ENCODE measurements at places on chromosomes 6 and 20.

DNA sequence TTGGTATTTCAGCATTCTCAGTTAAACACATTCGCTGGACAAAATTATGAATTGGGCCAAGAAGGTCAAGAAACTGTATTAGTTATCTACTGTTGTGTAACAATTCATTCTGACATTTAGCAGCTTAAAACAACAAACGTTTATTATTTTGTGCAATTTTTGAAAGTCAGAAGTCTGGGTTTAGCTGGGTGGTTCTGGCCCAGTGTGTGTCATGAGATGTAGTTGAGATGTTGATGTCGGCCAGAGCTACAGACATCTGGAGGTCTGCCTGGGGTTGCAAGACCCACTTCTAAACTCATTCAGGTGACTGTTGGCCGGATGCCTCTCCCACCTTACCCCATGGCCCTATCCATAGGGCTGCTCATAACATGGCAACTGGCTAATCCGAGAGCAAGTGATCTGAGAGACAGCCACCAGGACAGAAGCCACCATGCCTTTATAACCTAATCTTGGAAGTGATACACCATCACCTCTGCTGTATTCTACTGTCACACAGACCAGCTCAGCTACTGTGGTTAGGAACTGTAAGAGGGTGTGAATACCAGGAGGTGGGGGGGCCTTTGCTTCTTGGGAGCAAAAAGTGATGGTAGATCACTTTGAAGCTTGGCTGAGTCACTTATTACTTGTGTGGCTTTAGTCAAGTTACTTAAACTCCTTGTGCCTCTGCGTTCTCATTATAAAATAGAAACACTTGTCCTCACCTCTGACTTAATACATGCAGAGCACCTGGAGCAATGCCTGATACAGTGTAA lies 217.0 kb upstream of the MYLIP start:
- DNase-seq, result no peak

GRCh38 chr6:13284646-13285045 lies 43.7 kb downstream of the TBC1D7 start:
- no peak for DNase-seq

DNA sequence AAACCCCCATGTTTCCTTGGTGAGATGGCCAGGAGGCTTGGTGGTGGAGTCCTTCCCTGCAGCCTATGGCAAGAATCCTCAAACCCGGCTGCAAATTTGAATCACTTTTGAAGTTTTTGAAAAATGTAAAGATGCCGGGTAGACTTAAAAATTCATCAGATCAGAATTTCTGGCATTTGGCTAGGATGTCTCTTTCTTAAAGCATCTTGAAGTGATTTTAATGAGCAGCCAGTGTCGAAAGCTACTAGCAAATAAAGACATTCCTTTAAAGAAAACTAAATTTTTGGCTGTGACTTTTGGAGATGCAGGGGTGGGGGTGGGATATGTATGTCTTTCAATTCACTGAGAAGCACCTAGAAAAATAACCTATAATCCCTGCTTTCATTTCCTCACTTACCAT lies 25.6 kb upstream of the NOX3 start:
- no peak for DNase-seq

GRCh38 chr6:126753606-126754005 lies 364.9 kb upstream of the RSPO3 start:
- DNase-seq, result no peak

DNA sequence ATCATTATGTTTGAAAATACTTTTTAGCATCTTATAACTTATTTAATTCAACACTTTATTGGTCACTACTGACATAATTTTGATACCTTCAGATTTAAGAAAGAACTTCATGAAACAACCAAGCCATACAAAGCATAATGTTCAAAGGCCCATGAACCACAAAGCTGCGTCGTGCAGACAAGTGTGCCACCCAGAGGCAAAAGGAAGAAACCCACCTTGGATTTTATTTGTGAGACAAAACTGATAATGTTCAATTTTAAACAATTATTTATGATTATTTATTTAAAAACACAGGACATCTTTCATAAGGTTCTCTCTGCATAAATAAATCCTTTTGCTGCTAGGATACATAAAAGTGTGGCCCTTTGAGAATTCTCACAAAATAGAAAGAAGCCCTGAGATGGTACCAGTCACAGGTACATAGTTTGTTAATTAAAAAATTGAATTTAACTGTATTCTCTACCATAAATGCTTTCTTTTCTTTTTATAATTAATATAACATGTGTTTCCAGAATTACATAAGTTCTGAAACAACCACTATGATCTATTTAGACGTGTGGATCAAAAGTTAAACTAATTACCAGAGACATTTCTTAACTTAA lies 143.7 kb downstream of the RALGAPA2 start:
- peak; percentile 51 for DNase-seq

DNA sequence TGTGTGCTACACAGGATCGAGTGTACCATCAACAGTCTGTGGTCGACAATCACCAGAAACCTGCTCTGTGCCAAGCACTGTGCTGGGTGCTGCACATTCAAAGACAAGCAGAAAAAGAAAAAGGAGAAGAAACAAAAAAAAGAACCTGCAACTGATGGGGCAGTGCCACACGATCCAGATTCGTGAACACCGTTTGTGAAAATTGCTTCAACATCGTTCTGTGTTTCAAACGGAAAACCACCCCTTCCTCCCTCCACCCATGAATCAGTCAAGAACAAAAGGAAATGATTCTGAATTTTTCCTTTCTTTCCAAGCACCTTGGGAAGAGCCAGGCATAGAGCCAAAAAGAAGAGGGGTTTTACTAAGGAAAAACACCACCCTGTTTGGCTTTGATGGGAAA lies 129.2 kb upstream of the ARID1B start:
- DNase-seq, result no peak

GRCh38 chr6:40347571-40348011 lies 239.6 kb downstream of the LRFN2 start:
- DNase-seq, result no peak

DNA sequence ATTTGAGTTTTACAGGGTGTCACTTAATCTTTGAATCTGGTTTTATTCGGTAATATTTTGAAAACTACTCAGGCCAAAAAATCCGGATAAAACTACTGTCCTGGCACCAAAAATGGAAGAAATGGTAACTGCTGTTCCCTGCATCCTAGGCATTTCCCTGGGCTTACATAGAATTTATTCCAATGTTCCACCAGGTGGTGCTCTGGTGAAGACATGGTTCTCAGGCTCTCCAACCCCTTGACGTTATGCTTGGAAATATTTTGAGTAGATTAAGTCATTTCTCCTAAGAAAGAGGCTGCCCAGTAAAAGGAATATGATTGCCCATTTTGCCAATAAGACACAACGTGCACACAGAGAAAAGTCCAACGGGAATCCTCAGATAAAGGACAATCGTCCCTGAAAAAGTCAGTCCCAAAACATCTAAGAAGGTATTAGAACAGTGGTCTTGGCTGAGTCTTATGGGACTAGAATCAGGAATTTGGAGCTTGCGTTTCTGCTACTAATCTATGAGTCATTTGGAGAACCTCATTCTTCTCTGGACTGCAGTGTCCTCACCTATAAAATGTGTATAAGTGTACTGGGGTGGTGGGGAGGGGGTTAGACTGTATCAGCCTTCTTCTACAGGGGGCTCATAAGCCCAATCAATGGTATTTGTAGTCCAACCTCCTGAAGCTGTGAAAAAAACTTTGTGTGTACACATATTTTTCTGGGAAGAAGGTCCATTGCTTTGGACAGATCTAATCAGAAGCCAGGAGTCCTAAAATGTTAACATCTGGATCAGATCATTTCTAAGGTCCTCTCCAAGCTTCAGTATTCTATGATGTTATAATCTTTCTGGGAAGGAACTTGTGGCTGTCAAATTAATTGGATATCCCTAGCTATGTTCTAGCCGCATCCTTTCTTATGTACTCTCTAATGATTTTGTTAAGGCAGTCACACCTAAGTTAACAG lies 131.0 kb upstream of the BMP2 start:
- peak; percentile 80 for DNase-seq

DNA sequence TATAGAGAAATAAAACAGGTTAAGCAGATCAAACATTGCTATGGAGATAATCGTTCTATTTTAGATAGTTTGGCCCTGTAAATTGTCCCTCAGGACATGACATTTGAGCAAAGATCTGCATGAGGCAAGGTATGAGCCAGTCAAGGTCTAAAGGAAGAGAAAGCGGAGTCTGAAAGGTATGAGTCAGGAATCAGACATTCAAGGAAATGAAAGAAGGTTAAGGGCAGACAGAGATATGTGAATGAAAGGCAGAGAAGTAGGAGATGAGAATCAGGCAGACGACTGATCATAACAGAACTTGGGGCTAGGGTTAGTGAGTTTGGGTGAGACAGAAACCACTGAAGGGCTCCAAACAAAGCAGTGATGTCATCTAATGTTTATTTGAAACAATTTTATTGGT lies 775.8 kb downstream of the MAFB start:
- DNase-seq, result no peak

DNA sequence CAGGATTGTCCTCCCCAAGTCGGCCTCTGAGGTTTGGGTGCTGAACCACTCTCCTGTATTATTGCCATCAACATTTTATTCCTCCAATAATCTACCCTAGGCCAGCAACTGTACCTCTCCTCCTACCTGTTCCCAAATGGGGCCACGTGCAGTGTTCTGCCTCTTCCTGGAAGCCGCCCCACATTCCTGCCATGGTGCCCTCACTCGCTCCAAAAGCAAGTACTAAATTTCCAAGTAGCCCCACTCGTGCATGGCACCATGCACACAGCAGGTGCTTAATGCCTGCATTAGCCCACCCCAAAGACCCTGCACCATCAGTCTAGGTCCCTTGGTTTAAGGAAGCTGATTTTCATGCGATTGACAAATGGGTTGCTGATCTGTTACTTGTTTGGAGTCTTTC lies 147.8 kb downstream of the NFATC2 start:
- no peak for DNase-seq

DNA sequence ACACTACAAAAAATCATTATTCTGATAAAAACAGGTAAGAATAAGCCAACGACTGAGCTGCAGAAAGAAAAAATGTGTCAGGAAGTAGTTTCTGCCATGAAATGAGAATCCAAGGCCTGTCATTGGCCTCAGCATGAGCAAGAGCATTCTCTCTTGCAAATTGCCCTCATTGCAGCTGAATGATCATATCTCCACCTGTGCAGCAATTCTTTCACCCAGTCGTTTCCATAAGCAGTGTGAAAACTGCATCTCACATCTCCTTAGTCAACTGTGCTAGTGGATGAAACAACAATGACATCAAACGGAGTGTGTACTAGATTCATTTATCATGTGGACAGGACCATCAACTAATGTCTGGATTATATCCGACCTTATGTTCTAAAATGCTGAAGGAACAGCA lies 88.2 kb upstream of the STXBP5 start:
- DNase-seq, result no peak

DNA sequence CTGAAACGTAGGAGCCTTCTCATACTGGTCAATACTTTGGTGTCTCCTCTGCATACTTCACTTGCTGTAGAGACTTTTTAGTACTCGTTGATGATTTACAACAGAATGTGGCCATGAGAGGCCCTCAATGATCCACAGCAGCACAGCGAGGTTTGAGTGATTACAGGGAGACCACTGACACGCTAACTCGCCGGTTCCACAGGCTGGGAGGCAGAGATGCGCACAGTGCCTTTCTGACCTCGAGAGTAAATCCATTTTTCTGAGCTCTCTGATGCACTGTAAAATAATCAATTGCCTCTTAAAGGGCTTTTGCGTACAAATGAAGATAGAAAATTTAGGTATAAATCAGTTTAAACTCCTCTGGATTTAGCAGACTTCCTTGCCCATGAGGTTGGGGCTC lies 56.2 kb upstream of the TBC1D7 start:
- no peak for DNase-seq

GRCh38 chr6:37170273-37171200 lies 585 bp downstream of the PIM1 start:
- peak; percentile 65 for DNase-seq

DNA sequence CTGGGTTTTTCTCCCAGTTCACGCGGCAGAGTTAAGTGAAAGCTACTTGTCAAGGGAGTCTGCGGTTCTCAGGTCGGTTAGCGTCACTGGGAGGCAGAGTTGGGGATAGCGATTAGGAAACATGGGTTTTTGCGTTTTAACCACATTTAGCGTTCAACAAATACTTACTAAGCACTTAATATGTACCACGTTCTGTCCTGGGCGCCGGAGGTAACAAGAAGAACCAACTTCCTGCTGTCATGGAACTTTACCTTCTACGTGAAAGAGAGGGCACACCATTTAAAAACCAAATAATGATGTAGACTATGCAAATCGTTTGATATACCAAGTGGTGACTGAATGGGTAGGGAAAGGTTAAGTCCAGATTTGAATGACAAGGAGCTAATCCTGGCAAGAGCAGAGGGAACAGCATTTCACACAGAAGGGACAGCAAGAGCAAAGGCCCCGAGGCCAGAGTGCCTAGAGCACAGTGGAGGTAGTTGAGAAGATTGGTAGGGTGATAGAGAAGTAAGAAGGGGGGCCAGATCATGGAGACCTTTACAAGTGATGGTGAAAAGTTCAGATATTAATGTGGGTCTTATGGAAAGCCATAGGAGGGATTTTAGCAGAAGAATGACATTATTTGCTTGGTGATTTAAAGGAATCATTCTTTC lies 744 bp downstream of the RIOK1 start:
- peak; percentile 2 for DNase-seq

DNA sequence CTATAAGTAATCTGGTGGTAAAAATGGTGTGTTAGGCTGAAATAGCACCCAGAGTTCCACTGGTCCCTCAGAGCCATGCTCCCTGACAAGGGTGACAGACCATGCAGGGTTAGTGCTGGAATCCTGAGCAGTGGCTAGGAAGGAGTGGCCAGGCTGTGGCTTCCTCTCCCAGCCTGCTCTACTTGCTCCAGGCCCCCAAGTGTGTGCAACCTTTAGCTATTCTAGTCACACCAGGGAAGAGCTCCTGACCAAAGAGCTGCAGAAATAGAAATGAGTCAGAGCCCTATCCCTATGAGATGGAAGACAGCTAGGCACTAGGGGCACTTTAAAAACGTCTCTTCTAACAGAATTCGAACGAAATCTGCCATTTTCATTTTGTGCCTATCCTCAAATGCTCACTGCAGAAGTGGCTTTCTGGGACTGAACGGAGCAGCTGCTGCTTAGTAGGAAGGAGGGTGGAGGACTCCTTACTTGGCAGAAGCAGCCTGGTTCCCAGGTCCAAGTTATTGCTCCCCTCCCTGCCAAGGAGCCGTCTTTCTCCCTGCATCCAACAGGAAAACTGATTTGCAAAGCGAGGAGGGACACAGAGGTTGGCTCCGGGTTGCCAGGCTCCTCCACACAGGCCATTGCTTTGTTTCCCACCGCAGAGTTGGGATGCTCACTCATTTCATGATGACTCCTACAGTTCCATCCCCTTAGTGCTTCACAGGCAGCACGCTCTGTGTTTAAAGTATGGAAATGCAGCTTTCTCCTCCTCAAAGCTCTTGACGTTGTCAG lies 754.5 kb downstream of the C6orf118 start:
- no peak for DNase-seq
